DMS153 (cell line): ENCODE measurements at places on chromosomes 5 and 9.

DNA sequence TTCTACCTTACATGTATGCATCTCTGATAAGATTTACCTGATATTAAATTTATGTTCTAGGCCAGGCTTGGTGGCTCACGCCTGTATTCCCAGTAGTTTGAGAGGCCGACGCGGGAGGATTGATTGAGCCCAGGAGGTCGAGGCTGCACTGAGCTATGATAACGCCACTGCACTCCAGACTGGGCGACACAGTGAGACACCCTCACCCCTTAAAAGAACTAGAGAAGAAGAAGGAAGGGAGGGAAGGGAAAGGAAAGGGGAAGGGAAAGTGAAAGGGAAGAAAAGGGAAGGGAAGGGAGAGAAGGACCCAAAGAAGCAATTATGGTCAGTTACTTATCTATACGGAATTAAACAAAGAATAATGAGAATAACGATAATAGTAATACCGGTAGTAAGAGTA lies 1.2 kb upstream of the RFK start:
- DNase-seq = no peak

DNA sequence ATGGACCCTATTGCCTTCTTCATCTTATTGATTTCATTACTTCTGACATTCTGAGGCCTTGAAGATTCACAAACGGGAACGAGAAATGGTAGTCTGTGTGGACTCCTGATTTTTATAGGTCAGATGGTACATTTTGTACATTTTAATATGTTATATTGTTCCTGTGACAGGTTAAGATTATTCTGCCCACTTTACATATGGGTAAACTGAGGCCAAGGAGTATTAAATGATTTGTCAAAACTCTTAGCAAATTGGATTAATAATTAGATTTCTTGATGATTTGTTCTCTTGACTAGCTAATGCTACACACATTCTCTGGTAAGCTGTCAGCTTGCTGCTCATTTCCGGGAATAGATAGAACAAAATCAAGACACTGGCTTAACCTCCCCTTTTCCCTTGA lies 1.9 kb downstream of the FAM53C start:
- no peak for DNase-seq

GRCh38 chr9:69260161-69260560 lies 64.9 kb upstream of the ENTREP1 start:
- DNase-seq = no peak

- DNase-seq = no peak
Observed at GRCh38 chr5:125612181-125612721, 811.0 kb upstream of the GRAMD2B start.

GRCh38 chr9:86723346-86723745 lies 224.0 kb downstream of the GAS1 start:
- no peak for DNase-seq

GRCh38 chr5:2783223-2783622 lies 31.7 kb upstream of the IRX2 start:
- no peak for DNase-seq

DNA sequence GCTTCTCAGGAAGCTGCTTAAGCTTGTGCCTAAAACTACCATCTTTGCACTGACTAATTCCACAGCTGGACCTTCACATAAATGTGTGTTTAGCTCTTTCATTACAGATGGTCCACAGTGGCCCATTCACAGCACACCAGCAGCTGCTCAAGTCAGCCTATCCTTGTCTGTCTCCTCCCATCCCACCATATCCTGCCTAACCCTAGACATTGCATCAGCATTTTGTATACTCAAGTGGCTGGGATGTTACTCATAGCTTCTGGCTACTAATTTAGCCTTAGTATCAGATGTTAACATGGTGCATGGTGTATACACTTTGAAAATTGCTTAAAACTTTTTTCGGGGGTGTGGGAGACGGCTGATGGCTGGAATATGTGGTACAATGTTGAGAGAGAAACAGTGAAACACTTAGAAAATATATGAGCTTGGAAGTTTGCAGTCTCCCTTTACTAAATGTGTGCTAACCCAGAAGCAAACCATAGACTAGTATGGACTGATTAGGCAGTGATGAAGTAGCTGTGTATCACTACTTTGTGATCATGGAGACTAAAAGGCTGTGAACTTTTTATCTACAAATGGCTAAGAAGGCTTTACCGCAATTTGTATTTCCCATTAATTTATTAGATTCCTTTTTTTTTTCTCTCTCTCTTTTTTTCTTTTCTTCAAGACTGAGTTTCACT lies 83.1 kb downstream of the JMY start:
- no peak for DNase-seq

- DNase-seq = no peak
Observed at GRCh38 chr9:95316274-95316673, 1.2 kb downstream of the FANCC start.

DNA sequence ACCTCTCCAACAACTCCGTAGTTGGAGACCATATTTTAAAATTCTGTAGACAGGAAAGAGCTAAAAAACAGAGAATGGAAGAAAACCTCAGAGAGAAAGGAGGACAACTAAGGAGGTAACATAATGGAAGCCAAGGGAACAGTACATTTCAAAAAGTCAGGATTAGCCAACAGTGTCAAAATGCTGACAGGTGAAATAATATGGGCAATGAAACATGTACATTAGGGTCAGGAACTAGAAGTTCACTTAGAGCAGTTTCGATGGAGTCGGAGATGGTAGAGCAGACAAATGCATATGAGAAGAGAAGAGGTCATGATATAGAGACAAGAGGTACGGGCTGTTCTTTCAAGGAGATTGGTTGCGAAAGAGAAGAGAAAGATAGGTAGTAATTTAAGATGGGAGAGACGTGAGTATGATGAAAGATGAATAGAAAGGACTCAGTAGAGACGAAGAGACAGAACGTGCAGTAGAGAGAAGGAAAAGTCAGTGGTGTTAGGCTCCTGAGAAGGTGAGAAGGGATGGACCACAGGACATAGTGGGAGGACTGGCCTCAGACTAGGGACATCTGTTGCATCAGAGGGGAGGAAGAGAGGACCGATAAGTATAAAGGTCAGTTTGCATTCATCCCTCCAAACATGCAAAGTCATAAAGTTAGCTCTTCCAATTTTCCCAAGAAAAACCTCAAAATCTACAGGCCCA lies 25.6 kb downstream of the NRG2 start:
- DNase-seq = no peak
